ENCODE measurements at places on chromosomes 13 and 19.

DNA sequence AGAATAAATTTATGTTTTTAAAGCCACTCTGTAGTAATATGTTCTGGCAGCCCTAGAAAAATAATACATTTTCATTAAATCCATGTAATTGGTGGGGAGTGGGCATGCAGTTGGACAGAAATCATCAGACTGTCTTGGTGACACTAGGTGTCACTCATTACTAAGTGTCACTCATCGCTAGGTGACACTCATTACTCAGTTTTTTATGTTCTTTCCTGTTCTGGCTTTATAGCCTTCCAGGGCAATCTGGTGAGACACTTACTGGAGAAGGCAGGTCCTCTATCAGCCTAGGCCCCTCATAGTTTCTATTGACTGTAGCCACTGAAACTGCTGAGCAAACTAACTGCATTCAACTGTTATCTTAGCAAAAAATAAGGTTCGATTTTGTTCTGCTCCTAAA is 542.1 kb downstream of the SLITRK1 start:
- no peak for DNase-seq

DNA sequence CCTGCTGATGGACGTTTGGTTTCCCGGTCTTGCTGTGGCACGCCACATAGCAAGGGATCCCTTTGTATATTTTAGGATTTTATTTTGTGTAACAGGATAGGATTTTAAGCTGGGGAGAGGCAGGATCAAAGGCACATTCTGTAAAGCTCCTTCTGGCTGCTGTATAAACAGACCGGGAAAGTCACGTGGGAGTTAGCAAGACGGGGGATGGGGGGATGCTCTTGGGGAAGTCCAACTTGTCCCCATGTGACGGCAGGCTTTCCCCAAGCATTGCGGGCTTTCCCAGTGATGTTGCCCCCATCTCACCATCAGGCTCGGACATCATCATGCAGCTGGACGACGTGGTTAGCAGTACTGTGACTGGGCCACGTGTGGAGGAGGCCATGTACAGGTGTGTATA is 5.8 kb downstream of the QTRT1 start:
- no peak for DNase-seq

- DNase-seq = no peak
Measured at GRCh38 chr13:71873418-71874247, 6.6 kb upstream of the DACH1 start.

- DNase-seq = no peak
Measured at GRCh38 chr13:106656186-106656585, 88.2 kb upstream of the ARGLU1 start.

DNA sequence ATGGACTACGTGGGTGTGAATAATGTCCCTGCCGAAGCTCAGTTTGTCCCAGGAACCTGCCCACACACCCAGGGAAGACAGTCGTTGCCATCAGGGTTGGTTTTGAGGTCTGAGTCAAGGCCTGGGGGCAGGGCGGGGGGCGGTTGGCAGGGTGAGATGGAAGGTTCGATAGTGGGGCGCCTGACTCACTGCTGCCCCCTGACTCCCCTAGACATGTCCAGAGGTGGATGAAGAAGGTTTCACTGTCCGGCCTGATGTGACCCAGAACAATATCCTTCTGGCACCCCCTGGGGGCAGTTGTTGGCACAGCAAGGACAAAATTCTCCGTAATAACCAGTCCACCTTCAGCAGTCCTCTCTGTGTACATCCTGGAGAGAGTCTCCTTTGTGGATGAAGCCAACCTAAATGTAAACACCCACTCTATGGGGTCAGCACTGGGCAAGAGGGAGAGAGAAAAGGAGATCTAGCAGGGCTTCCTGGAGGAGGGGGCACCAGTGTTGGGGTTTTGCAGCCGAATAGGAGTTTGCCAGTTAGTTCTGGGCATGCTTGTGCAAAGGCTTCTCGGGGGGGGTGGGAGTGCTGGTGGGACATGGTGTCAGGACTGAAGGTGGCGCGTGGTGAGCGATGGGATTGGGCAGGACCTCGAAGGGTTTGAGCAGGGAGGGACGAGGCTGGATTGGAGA is 19.6 kb upstream of the B3GNT3 start:
- DNase-seq = no peak

DNA sequence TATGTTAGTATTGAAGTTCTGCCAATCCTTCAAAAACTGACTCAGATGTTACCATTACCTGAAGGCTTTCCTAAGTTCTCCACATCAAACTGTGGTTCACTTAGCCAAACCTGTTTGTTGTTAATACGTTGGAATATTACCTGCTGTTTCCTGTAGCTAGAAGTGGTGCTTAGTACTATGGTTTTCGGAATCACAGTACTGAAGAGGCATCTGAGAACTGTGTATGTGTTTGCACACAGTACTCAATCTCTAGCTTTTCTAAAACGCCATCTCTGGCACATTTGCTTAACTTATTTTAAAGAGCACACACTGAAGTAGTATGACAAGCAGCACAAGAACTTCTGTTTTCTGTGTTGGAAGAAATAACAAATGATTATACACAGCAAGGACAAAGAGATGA is 248.2 kb downstream of the SHISA2 start:
- no peak for DNase-seq

GRCh38 chr19:47097396-47098201 is 16.0 kb downstream of the ZC3H4 start:
- DNase-seq = no peak

- DNase-seq = no peak
Measured at GRCh38 chr19:9891609-9892373, 44.5 kb downstream of the OLFM2 start.

DNA sequence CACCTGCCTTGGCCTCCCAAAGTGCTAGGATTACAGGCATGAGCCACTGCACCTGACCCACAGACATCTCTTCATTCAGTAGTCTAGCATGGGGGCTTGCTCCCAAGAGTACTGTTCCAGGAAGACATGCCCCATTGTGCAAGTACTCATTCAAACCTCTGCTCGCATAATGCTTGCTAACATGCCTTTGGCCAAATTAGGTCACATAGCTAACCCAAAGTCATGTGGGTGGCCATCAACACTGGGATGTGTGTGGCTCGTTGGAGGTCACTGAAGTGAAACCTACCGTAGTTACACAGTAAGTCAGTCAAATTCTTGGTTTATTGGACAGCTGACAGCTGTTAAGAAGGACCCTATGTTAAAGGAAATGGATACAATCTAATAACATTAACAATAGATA is 20.3 kb downstream of the RFXAP start:
- no peak for DNase-seq

GRCh38 chr13:113404723-113405471 is 41.0 kb upstream of the GRTP1 start:
- no peak for DNase-seq

DNA sequence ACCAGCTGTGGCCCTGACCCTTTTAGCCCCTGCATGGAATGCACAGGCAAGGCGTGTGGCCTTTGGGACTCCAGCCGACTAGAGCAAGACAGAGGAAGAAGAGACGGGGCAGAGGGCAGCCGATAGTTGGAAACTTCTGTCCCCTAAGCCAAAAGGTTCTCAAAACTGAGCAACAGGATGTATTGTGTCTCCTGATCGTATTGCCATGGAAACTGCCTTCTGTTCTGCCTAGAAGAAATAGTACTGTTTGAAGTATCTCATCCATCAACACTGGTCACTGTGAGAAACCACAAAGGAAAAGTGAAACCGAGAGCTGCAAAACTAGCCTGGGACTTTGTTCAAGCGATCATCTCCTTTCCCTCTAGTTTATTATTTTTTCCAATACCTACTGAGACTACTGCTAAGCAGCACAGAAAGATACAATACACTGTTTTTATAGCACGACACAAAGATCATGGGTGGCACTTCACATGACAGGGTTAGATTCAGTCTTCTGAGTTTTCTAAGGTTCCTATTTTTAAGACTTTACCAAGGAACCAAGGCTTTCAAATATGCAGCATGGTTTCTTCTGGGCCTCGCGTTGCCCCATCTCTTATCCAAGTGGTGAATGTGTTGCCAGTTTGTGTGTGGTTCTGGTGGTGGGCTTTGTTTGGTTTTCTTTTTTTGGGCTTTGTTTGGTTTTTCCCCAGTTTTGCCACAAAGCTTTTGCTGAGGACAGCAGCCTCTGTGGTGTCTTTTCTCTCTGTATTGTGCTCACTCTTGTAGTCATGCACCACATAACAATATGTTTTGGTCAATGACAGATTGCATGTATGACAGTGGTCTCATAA is 49.3 kb upstream of the GPR183 start:
- DNase-seq = no peak

GRCh38 chr19:49502866-49503581 is 6.8 kb downstream of the RPS11 start:
- DNase-seq = no peak

DNA sequence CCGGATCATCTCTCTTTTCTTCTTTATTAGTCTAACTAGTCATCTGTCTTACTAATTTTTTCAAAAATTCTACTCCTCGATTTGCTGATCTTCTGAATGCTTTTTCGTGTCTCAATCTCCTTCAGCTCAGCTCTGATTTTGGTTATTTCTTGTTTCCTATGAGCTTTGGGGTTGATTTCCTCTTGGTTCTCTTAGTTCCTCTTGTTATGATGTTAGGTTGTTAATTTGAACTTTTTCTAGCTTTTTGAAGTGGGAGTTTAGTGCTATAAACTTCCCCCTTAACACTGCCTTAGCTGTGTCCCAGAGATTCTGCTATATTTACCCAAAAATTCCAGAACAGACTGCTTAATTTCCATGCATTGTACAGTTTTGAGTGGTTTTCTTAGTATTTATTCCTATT is 3.4 kb downstream of the FCAR start:
- DNase-seq = no peak

DNA sequence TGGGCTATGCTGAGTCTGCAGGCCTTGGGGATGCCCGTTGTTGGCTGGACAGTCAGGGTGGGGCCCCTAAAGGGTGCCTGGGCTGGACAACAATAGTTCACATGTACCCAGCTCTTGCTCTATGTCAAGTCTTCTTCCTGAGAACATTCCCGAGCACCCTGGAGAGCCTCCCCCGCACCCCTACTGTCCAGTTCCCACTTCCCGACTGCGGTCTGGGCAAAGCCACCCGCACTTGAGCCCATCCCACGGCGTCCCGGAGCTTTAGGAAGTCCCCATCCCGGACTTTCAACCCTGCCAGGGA is 1.1 kb upstream of the MPND start:
- no peak for DNase-seq

DNA sequence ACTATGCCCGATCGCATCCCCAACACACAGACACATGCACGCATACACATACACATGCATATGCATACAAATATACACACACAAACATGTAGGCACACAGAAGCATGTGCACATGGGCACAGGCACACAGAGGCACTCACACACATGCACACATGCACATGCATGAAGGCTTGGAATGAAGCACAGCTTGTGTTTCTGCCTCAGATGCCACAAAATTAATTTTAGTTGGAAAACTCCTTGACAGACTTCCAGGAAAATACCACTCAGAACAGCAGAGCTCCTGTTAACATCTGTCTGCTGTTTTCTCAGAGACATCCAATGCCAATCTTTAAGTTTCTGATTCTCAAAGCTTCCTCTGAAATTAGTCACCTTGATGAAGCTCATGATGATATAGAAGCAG is 532.7 kb downstream of the RFC3 start:
- no peak for DNase-seq

GRCh38 chr13:23146006-23146405 is 34.8 kb upstream of the SGCG start:
- no peak for DNase-seq

- DNase-seq = no peak
Measured at GRCh38 chr13:60369242-60369641, 27.8 kb upstream of the TDRD3 start.

GRCh38 chr19:6164906-6165531 is 29.6 kb downstream of the ACSBG2 start:
- no peak for DNase-seq

DNA sequence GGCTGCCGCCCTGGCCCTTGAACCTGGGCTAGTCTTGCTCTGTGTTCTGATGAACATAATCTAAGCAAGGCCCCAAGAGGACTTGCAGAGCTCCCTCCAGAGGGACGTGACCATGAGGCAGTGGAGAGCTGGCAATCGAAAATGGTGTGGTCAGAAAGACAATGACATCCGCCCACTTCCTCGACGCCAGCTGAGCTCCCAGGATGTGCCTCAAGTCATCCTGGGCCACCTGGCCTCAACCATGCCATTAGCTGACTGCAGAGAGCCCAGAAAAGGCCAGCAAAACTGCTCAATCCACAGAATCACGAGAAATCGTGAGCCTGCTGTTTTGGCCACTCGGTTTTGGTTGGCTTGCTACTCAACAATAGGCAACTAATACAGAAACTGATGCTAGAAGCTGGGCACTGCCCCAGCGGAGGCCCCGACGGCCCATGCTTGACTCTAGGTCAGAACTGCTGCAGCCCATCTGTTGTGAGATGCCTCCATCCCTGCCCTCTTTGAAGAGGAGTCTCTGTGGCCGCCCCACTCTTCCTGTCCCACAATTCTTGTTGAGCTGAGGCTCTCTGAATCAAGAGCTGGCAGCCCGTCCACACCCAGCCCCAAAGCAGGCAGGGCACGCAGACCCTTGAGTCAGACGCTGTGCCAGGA is 53.3 kb downstream of the STK24 start:
- DNase-seq = no peak

DNA sequence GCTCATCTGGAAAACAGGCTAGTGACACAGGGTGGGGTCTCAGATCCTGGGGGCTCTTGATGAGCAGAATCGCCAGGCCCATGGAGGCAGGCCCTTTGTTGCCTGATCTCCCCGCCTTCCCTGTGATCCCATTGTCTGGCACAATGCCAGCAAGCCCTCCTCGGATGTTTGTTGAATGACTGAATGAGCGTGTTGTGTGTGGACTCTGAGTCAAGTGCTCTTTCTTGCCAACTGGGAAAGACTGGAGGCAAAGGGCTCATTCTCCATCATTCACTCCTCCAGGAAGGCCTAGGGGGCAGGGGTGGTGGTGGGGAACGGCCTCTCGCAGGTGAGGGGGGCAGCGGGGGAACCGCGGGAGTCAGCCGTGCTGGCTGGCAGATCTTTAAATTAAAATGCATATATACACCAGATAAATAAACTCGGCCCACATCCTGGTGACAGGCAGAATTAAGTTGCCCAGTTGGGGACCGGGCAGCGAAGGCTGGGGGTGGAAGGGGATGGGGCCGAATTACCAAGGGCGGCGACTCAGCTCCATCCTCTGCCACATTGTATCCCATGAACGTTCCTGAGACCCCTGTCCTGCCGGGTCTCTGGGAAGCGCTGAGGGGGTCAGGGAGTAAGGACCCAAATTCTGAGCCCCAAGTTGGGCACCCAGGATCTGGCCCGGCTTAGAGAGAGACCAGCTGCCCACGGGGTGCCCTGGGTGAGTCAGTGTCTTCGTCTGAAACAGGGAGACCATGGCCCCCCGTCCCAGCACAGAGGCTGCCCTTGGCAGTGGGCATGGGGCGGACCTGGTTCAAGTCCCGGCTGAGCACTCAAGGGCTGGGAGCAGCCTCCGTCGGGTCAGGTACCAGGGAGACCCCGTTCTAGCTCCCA is 24.5 kb downstream of the EFNA2 start:
- no peak for DNase-seq

- DNase-seq = no peak
Measured at GRCh38 chr19:53308339-53308811, 25.2 kb upstream of the ZNF845 start.
